ENCODE measurements at places on chromosomes 5 and 9.

DNA sequence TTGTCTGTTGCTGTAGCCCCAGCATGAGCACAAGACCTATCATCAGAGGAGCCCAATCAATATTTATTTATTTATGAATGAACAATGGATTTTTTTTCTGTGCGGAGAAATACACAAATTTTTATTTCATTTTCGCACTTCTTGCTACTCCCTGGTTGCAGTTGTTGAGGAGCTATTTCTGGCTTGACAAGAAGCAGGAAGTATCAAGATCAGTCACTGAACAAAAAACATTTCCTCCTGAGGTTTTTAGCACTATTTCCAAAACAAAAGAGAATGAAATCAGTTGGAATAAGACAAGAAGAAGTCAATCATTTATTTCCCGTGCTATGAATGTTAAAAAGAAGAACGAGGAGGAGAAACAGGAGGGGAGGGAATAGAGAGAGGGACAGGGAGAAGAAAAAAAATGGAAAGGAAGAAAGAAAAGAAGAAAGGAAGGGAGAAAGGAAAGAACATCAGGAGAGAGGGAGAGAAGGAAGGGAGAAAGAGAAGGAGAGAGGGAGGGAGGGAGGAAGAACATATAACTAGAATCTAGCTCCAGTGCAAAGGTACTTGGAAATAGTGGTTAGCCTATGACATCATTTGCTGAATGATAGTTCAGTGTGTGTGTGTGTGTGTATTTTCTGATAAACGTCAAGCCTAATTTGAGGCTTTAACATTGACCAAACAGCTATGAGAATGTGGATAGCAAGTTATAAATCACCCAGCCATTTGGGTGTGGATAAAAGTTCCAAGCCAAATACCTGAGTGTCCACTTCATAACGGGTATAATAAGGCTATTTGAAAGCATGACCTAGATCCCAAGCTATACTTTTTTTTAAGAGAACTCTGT is 586.0 kb downstream of the EBF1 start:
- no peak for DNase-seq

GRCh38 chr9:104934691-104935500 is 6.9 kb upstream of the ABCA1 start:
- no peak for DNase-seq

DNA sequence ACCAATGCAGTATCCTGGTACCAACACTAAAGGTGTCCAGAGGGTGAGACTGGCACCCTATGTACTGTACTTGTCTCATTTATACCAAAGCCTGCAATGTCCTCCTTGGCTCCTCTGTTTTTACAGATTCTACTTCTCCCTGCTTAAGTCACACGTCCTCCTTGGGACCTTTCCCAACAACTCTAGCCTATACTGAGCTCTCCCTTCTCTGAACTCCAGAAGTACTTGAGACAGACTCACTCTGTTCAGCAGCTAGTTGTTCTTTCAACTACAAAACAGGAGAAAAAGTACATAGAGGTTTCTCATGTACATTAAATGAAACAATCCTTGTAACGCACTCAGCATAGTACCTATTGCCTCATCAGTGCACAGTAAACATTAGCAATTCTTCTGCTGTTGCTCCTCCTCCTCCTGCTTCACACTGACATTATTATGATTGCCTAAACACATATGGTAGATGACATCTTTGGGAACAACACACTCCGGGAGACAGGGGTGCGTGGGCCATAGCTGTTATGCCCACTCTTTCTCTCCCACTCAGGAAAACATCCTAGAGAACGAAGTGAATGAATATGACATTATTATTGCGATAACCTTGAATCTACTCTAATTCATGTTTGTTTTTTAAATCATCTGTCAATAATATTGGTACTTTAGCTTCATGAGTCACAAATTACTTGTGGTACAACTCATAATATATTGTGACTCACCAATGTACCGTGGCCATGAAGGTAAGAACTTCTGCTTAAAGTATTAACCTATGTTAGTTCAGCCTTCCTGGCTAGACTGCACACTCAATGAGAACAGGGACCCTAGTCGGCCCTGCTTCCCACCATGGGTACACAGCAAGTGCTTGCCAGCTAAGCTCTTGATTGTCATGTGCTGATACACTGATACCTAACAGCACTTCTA is 180.3 kb upstream of the ADRA1B start:
- no peak for DNase-seq

- no peak for DNase-seq
Observed at GRCh38 chr5:10985721-10986110, 224.7 kb upstream of the DAP start.

DNA sequence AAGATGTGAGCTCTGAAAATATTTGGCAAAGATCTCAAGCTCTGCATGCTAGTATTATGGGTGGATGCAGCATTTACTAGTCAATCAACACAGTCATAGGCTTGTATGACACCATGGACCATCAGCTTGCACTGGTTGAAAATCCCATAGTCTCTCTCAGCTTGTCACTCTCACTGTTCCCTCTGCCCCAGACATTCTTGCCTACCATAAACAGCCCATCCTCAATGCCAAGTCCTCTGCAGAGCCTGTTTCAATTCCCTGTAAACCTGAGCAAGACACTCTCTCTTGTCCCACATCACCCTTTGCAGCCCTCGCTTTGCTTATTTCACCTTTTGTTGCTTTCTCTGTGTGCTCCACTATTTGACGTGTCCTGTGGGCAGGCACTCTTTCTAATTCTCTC is 264.6 kb downstream of the ICE1 start:
- DNase-seq, result no peak

- DNase-seq, result no peak
Observed at GRCh38 chr5:33487236-33487635, 46.5 kb downstream of the TARS1 start.

- DNase-seq, result no peak
Observed at GRCh38 chr9:96486386-96487028, 36.5 kb downstream of the HABP4 start.

DNA sequence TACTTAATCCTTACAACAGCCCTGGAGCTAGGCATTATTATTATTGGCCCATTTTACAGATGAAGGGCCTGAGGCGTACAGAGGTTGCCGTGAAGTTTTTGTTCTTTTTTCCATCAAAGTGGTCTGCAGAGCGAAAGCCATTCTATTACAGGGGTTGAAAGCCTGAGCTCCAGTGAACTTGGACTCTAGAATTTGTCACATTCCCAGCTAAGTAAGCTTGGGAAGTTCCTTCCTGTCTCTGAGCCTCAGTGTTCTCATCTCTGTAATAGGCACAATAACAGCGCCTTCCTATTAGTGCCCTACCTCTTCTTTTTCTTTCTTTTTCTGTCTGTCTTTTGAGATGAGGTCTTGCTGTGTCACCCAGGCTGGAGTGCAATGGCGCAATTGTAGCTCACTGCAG is 44.2 kb upstream of the NKX2-5 start:
- DNase-seq, result no peak

- no peak for DNase-seq
Observed at GRCh38 chr5:78416677-78417425, 56.4 kb downstream of the SCAMP1 start.

DNA sequence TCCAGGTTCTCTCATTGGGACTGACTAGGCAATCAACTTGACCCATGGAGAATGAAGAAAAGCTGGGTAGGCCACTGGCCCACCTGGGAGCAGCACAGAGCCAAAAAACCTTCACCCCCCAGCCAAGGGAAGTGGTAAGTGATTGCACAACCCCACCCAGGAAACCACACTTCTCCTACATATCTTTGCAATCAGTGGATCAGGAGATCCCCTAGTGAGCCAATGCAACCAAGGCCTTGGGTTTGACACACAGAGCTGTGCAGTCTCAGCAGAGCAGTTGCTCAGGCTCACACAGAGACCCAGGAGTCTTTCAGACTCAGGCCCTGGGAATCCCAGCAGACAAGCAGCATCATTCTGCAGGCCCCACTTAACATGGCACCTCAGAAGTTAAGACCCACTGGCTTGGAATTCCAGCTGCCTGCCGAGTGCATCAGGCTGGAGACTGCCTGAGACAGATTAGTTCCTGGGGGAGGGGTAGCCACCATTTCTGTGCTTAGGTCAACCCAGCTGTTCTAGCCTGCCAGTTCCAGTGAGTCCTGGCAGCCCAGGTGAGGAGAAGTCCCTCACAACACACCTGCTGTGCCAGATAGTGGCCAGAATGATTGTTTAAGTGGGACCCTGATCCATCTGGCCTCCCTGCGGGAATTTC is 136.4 kb downstream of the SAXO1 start:
- DNase-seq, result no peak

DNA sequence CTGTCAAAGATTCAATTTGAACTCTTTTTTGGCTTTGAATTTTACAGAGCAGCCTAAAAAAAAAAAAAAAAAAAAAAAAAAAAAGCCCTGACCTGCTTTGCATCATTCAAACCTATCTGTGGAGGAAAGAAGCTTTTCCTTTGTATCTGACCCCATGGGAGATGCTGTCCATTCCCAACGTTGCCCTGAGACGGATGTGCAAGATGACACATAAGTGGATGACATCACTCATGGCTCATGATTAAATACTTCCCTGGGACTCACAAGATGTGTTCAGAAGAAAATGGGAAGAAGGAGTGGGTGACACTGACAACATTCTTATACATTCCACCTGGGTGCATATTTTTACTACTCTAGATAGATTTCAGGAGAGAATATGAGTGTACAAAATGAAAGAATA is 245.7 kb upstream of the ELAVL2 start:
- no peak for DNase-seq

Measured in CD4-positive, alpha-beta T cell treated with Interleukin-1 beta for 1 hour (primary cell).